Activated B cell treated with CpG ODN at 0.5 μM for 24 hours (primary cell): ENCODE measurements at places on chromosomes 4 and X.

- no peak for DNase-seq
Measured at GRCh38 chr4:146245246-146245645, 30.9 kb downstream of the REELD1 start.

DNA sequence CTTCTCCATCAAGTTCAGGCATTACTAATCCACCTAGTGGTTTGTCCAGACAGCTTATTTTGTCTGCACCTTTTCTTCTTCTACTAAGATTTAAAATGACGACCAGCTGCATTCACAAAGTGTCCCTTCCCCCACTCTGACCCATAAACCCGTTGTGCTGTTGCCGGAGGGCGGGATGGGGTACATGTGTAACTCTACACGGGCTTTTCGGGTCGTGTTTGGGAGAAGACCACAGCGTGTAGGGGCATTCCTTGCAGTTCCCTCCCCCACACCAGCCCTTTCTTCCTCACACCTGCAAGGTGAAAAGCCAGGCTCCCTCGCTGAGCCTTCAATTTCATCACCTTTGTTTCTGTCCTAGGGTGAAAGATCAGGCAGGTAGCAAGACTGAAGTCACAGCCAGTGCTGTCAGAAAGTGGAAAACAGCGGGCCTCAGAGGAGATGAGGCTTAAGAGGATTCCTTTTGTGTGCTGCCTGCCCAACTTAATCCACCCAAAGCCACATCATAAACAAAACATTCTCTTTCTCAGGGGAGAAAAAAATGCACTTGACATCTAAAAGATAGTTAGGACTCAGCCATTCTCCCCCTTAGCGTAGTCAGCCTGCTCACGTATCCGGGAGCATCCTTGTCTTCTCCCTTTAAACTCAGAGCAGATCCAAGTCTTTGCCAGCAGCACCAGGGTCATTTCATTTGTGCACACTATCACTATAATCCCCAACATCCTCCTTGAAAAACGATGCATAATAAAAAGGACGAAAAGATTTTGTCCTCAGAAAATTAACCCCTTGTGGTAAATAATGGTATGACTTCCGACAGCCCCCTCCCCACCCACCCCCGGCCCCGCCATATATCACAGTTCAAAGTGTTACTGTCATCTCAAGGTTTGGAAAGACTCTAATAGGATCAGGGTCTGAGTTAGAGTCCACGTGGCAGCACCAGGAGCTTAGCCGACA lies 599.0 kb downstream of the RAB28 start:
- no peak for DNase-seq

- DNase-seq, result no peak
Measured at GRCh38 chr4:37742149-37742548, 56.0 kb upstream of the RELL1 start.

DNA sequence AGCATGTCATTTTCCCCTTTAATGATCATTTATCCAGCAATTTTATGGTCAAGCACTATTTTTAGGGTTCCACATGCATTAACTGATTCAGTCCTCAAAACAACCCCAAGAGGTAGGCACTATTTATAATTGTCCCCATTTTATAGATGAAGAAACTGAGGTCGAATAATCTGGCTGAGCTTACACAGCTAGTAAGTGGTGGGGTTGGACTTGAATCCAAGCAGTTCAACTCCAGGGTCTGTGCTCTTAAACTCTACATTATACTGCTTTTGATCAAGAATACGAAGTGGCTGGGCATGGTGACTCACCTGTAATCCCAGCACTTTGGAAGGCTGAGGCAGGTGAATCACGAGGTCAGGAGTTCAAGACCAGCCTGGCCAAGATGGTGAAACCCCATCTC lies 3.2 kb upstream of the CHRNA9 start:
- no peak for DNase-seq

DNA sequence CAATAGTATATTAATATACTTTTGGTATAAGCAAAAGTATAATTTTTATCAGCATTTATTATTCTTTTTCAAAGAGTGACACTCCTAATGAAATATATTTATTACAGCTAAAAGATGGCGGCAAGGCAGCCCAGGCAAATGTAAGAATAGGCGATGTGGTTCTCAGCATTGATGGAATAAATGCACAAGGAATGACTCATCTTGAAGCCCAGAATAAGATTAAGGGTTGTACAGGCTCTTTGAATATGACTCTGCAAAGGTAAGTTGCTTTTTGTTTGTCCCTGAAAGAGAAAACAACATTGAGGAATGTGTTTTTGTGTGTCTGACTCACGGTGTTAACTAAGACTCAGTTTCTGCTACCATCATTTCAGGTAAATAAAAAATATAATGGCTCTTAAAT lies 71.9 kb downstream of the PDLIM5 start:
- DNase-seq, result no peak

DNA sequence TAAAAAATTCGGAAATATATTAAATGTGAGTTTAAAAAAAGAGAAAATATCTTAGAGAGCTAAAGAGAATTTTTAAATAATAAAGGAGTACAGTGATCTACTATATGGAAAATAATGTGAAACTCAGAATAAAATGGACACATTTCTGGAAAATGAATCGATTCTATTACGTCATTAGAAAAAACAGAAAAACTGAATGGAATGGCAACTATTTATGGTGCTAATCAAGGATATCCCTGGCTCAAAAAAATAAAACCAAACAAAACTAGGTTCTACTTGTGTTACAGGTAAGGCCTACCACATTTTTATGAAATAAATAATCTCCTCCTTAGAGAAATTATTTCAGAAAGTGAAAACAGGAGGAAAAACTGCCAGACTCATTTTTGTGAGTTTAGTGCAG lies 5.5 kb upstream of the SLC7A11 start:
- DNase-seq, result no peak

- DNase-seq, result no peak
Measured at GRCh38 chrX:15236146-15236545, 33.7 kb downstream of the ASB9 start.

DNA sequence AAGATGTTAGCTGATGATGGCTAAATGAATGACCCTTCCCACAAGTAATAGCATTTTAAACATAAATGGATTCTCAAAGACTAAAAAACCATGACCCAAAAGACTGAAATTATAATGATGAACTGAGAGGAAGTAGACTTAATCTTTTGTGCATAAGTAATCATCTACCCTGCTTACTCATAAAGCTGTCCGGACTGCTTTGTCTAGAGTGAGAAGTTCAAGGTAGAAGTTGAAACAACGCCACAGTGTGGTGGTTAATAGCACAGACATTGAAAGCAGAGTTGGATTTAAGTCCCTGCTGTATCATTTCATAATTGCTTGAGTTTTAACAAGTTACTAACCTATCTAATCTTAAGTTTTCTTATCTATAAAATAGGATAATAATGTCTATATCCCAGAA lies 346.6 kb downstream of the CENPC start:
- DNase-seq, result no peak
